ENCODE measurements at places on chromosomes 2 and 18.

- no peak for DNase-seq
Measured at GRCh38 chr2:112542984-112543661, 858 bp downstream of the POLR1B start.

GRCh38 chr2:108565778-108566375 is 31.6 kb downstream of the LIMS1 start:
- DNase-seq: no peak

DNA sequence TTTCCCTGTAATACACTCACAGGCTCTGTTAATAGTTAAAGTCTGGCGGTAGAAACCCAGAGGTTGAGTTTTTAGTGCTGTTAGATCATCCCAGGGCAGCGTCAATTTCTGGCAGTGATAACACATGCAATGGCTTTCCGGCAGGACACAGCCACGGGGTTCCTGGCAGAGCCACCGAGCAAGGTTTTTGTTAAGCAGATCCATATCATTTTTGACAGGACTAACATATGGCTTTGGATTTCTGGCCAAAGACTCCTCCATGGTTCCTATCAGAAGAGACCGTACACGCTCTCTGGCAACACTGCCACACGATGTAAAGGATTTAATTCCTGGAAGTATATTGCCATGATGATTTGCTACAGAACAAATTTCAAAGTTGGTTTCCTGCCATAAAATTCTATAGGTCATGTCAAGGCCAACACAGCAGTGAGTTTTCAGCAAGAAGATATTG is 854.3 kb downstream of the LRRTM4 start:
- DNase-seq: no peak

DNA sequence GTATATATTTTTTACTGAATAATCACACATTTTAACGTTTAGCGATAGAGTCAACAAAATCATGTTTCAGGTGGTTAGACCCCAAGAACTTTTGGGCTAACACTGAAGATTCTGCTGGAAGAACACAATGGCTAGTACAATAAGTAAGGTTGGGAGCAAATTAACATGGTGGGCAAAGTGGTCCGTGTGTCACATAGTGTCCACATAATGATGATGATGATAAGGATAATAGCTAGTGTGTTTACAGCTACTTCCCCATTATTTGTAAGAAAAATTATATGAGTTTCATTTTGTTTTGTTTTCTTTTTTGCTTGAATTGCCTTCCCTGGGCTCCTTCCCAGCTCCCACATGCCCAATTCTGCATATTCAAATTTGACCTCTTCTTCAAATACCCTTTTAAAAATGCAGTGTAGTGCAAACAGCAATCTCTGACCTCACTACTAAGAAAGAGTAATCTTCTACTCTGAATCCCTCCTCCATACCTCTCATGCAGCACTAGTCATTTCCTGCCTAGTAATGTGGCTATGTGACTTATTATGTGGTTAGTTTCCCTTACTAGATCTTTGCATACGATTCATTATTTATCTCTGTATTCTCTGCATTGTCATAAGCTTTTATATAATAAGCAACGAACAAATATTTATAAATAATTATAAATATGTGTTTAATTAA is 16.9 kb upstream of the VPS54 start:
- DNase-seq: no peak

- DNase-seq: no peak
Measured at GRCh38 chr2:172783165-172783898, 47.7 kb downstream of the RAPGEF4 start.
